Stimulated activated CD4-positive, alpha-beta T cell treated with anti-CD3 and anti-CD28 coated beads, Interleukin-1b, Interleukin-23, amount 100 ng/mL, for 48 hours (primary cell): ENCODE measurements at places on chromosomes 6 and 20.

- no peak for DNase-seq
Observed at GRCh38 chr6:115004982-115005381, 662.2 kb upstream of the HS3ST5 start.

GRCh38 chr6:130158548-130158947 lies 64.2 kb downstream of the SAMD3 start:
- DNase-seq: no peak

GRCh38 chr6:84467296-84467695 lies 239.9 kb upstream of the CEP162 start:
- no peak for DNase-seq

GRCh38 chr6:5684320-5685053 lies 322.2 kb downstream of the NRN1 start:
- DNase-seq: no peak

- no peak for DNase-seq
Observed at GRCh38 chr6:90406142-90406794, 109.6 kb upstream of the BACH2 start.

DNA sequence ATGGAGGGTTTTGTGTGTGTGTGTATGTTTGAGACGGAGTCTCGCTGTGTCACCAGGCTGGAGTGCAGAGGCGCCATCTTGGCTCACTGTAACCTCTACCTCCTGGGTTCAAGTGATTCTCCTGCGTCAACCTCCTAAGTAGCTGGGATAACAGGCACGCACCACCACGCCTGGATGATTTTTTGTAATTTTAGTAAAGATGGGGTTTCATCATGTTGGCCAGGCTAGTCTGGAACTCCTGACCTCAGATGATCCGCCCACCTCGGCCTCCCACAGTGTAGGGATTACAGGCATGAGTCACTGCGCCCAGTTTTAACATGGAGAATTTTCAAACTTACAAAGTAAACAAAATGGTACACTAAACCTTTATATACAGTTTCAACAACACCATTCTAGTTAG lies 22.8 kb downstream of the AMD1 start:
- no peak for DNase-seq

DNA sequence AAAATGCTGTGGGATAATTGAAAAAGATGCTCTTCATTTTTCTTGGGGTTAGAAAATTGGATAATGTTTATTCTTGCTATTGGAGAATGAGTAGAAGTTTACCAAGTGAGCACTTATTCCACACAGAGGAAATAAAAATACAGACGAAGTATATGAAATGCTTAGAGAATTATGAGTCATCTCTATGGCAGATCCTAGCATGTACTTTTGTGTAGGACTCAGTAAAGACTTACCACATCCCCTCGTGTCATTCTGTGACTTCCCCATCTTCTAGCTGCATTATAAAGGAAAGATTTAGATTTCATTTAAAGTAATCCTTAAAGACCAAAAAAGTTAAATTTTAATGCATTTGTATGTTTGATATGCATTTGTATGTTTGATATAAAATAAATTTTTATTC lies 685.6 kb downstream of the TBC1D32 start:
- no peak for DNase-seq

DNA sequence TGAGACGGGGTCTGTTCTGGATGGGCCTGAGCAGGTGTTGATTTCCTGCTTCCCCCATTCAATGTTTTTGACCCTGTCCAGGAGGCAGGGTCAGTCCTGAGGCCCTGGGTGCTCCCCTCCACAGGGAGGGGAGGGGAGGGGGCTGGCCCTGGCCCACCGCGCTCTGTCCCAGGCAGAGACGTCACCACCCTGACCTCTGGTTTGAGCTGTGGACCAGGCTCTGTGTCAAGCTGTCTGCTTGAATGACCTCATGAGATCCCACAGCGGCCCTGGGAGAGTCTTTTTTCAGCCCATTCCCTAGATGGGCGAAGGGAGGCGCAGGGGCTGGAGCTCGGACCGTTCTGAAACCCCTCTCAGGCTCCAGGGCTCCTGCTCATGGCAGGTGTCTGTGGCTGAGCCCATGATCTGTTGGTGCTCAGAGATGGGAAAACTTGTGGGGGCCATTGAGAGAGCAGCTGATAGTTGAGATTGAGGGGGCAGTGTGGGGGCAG lies 8.9 kb upstream of the LKAAEAR1 start:
- no peak for DNase-seq

- no peak for DNase-seq
Observed at GRCh38 chr20:64080013-64080812, at the start of gene OPRL1. OPRL1 (plus strand) TSS chr20:64080082; CDS start chr20:64092721, 12,639 bp downstream.

DNA sequence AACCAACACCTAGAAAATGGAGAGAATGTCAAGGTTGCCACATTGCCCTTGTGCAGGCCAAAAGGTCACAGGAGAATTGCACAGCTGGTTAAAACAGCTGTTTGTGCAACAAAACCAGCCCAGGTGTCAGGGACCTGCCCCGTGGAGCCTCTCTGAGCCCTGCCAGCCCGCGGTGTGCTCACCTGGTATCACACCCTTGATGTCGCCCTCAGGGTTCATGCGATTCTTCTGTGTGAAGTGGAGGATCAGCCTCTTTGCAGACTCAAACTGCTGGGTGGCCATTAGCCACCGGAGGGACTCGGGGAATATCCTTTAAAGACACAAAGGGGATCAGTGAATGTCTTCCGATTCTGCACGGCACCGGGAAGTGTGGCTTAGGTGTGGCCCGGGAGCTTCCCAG lies 39.2 kb downstream of the PSMG4 start:
- no peak for DNase-seq

DNA sequence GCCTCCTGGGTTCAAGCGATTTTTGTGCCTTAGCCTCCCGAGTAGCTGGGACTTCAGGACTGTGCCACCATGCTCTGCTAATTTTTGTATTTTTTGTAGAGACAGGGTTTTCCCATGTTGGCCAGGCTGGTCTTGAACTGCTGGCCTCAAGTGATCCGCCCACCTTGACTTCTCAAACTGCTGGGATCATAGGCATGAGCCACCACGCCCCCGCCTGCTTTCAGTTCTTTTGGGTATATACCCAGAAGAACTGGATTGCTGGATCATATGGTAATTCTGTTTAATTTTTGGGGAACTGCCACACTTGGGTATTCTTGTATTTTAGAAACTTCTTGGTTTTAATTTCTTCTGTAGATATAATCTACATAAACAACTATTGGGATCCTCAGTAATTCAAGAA lies 17.0 kb downstream of the CDS2 start:
- peak; percentile 31 for DNase-seq

- DNase-seq: no peak
Observed at GRCh38 chr20:15232243-15232642, 894.8 kb upstream of the FLRT3 start.

GRCh38 chr6:27650620-27651370 lies 177.9 kb upstream of the ZNF184 start:
- peak; percentile 69 for DNase-seq

- no peak for DNase-seq
Observed at GRCh38 chr20:34045294-34045693, 51.6 kb downstream of the RALY start.

DNA sequence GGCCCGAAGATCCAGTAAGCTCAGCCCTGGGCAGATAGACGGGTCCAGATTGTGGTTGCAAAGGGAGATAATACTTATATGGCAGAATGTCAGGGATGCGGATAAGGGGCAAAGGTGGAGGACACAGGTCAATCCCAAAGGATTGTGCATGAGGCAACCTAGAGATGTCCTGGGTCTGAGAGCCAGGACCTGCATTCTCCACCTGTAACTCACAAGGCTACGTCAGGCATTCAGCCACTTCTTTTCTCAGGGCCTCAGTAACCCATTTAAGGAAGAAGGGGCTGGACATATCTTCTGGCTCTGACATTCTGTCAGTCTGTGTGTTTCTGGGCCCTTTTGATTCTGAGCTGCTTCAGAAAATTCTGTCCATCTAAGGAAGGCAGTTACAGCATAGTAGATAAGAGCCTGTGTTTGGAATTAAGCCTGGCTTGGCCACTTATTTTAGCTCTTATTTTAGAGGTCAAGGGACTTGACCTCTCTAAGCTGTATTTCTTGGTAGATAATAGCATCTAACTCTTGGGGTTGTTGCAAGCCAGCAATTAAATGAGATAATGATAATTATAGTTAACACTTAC lies 40.2 kb downstream of the CNBD2 start:
- DNase-seq: no peak

- no peak for DNase-seq
Observed at GRCh38 chr20:44765091-44765490, 19.4 kb downstream of the KCNK15 start.

GRCh38 chr6:101845172-101845571 lies 451.7 kb downstream of the GRIK2 start:
- no peak for DNase-seq

DNA sequence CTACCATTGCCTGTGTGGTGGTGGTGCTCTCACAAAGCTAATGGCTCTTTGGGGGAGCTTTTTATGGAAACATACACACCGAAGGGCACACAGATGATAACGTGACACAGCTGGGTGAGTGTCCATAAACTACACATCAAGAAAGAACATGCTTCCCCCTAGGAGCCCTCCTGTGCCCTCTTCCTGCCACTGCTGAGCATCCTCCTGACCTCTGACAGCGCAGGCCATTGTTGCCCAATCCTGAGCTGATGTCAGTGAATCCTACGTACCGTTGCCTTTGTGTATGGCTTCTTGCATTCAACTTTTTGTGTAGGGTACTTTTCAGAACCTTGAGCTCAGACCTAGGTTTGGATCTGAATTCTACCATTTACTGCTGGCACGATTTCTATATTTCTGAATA lies 65.8 kb upstream of the SLC22A1 start:
- DNase-seq: no peak

- no peak for DNase-seq
Observed at GRCh38 chr20:38430679-38431325, 4.3 kb downstream of the SNHG17 start.

GRCh38 chr6:13614126-13614925 lies 809 bp upstream of the NOL7 start:
- DNase-seq: no peak

GRCh38 chr6:117955684-117956256 lies 48.7 kb downstream of the SLC35F1 start:
- no peak for DNase-seq

DNA sequence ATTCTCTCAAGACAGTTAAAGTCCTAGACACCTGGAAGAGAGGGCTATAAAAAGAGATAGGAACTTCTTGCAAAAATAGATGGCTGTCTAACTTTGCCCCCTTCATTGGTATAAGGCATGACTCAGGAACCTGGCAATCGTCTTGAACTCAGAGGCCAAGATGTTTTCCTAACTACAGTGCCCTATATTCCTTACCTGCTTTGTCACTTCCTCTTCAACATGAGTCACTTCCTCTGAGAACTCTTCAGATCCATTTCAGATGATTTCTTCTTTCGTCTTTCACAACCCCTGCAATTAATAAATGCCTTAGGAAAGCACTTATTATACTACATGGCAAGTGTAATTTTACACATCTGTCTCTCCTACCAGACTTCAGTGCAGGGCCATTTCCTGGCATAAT lies 83.5 kb downstream of the HAO1 start:
- DNase-seq: no peak

DNA sequence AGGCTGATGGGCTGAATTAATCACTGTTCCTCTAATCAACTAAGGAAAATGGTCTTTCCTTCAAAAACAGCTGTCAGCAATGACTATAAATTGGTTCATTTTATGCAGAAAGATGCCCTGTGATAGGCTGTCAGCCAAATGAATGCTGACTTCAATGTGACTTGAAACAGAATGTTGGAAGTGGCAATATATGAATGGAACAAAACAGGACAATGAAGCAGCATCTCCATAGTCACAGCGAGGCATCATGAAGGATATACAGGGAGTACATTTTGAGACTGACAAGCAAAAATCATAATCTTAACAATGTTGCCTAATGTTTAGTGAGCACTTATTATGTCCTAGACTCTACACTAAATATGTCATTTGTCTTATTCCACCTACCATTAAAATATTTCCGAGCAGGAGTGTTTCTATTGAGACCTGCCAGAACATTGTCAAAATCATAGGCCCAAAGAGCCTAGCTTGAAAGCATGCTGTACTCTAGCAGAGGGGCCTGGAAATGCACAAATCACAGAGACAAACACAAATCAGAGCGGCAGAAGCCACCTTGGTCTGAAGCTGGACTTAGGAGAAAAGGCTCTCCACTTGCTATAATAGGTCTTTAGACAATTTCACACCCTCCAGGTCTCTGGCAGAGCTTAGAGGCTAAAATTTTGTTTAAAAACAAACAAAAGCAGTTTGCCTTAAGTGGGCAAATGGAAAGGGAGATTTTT lies 63.3 kb downstream of the FAM50B start:
- DNase-seq: no peak

GRCh38 chr6:21798468-21798867 lies 204.9 kb downstream of the SOX4 start:
- no peak for DNase-seq

- no peak for DNase-seq
Observed at GRCh38 chr6:163659803-163660202, 245.3 kb downstream of the QKI start.

- DNase-seq: peak; percentile 77
Observed at GRCh38 chr6:112017169-112017568, 36.7 kb upstream of the CCN6 start.

GRCh38 chr6:116088946-116089345 lies 11.7 kb upstream of the NT5DC1 start:
- DNase-seq: no peak

- peak; percentile 9 for DNase-seq
Observed at GRCh38 chr6:157066781-157067491, 256.4 kb downstream of the TMEM242 start.

- no peak for DNase-seq
Observed at GRCh38 chr6:15132167-15132566, 113.7 kb upstream of the JARID2 start.

DNA sequence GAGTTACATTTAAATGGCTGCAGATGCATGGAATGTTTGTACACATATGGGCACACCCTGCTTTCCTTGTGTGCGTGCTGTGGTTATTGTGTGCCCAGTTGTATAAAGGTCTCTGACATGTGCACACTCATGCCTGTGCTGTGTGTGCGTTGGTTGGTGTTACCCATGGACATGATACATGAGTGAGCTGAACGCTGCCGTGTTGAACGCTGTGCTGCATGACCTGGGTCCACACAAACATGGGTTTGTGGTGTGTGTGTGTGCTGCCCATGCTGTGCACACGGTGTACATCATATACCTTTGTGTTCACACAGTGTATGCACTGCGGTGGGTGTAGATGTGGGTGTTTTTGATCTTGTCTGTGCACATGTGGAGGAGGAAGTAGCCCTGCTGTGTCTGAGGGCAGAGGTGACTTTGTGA lies 54.4 kb downstream of the TOX2 start:
- no peak for DNase-seq

GRCh38 chr6:53315086-53315724 lies 33.5 kb downstream of the ELOVL5 start:
- DNase-seq: no peak

- DNase-seq: no peak
Observed at GRCh38 chr6:10272591-10272990, 142.3 kb downstream of the TFAP2A start.

- no peak for DNase-seq
Observed at GRCh38 chr20:34547844-34548613, 10.5 kb upstream of the MAP1LC3A start.

DNA sequence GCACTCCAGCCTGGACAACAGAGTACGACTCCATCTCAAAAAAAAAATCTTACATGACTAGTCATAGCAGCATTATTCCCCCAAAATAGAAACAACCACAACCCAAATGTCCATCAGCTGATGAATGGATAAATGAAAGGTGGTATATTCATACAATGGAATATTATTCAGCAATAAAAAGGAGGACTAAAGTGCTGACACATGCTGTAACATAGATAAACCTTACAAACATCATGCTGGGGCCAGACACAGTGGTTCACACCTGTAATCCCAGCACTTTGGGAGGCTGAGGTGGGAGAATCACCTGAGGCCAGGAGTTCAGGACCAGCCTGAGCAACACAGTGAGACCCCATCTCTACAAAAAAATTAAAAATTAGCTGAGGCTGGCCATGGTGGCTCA lies 16.9 kb downstream of the C20orf203 start:
- DNase-seq: no peak
